ENCODE measurements at places on chromosomes 6 and 20. TPM values are rescaled to one million over a fixed set of nuclear protein-coding genes. Genes with fewer than 3 reads are reported as not detected.

DNA sequence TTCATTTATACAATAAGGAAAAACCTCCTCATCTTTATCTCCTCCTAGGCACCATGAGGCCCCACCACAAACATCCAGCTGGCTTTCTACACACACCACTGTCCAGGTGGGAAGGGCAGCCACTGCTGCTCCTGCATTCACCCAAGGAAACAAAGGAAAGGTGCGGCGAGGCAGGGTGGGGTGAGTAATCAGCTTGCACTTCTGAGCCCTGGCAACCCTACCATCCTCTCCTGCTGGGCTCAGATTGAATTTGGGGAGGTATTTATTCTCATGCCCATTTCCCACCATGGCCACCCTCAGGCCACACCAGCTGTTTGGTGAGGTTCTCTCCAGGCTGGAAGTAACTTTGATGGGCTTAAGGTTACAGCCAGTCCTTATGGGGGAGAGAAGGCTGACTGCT lies 31.2 kb upstream of the SPDEF start:
- no peak for DNase-seq

DNA sequence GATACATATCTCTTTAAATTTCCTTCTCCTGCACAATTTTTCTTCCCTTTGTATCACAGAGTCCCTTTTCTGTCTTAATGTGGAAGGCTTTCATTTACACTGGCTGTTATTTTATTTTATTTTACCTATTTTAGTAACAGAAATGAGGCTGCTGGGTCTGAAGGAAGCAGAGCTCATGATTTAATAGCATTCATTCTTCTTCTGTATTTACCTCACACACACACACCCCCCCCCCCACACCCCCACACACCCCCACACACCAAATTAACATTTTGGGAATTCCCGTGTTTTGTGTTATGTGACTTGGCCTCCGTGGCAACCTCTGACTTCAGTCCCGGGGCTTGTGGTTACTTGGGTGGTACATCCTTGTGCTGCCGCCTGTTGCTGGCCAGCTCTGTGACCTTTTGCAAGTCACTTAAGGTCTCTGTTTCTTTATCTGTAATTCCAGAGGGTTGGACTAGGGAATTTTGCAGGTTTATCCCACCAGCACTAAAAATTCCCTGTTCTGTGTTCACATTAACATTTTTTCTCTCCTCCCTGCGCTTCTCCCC lies 108.8 kb downstream of the TIAM2 start:
- DNase-seq = no peak

DNA sequence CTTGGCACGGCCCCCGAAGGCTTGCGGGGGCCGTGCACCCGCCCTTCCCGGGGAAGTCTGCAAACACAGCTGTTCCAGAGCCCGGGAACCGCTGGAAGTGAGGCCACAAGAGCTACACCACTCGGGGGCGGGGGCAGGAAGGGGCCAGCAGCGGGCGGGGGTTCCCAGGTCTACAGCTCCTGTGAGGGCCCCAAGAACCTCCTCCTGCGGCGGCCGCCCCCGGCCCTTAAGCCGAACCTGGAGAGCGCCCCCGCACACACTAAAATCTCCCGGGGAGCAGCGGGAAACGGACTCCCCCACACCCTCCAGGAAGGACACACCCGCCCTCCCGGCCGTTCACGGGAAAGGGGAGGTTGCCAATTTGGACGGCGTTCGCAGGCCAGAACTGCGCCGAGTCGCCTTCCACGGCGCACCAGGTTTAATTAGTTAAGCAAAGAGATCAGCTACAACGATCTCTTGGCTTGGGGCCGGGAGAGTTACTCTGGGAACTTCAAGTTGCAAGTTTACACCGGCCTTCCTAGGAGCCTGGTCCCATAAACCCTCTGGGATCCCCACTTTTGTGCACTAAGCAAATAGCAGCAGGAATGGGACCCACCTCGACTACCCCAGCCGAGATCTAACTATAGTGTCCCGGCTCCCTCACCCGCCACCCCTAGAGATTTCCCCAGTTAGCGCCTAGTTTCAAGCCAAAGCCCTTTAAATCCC lies 1.7 kb downstream of the JAG1 start:
- DNase-seq = no peak

The GPR63 gene
- 0.11 TPM for total RNA-seq

The C20orf173 gene
- total RNA-seq = not detected

Measured in pulmonary artery endothelial cell (primary cell).